ENCODE measurements at places on chromosomes 1 and 21.
A peak's percentile ranks its signal among the peaks of the same experiment; 100 is the strongest.

DNA sequence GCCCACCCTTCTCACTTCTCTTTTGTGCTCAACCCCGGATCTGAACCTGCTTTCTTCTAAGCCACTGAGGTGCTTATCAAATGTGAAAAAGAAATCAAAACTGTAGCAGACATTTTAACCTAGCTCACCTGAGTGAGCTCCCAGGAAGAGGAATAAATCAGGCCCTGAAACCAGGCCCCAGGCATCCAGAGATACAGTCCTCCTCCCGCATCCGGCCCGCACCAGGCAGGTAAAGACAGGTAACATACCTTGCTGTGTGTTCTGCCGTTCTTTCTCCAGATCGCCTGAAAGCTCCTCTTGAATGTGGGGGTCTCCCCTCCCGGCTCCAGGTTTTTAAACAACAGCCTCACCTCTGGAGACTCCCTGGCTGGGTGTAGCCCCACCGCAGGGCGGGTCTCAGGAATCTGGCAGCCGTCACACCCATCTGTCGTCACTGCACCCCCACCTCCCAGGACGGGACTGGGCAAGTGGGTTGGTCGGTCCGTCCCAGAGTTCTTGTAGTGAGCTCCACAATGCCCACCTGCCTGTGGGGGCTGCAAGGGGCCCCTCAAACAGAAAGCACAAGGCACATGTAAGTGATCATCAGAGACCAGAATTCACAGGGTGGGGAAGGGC lies at the start of gene LAMB3:
LAMB3 (minus strand) TSS at position 305 of the 615 bp plus-strand sequence. CDS start 1,481 bp downstream, outside the sequence.
- DNase-seq = no peak

- DNase-seq = no peak
Measured at GRCh38 chr1:170296642-170297041, 150.9 kb downstream of the NTMT2 start.

GRCh38 chr21:17585875-17586450 lies 26.7 kb downstream of the BTG3 start:
- DNase-seq = peak; percentile 43

DNA sequence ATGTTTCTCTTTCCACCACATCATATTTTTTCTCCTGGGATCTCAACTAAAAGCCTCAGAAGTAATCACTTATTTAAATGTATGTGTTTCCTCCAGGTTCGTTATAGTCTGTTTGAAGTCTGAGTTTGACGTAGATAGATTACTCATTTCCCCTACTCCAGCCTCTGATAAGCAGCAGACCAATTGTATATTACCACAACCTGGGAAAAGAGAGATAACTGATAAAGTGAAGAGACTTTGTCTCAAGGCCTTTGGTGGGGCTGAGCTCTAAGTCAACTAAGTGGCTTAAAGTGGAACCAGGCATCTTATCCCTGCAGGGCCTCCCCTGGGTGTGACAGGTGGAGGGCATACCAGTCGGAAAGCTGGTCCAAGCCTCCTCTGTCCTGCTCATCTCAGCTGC lies 34.9 kb upstream of the CACNA1E start:
- no peak for DNase-seq

GRCh38 chr1:53180226-53180625 lies 16.4 kb upstream of the CPT2 start:
- no peak for DNase-seq

DNA sequence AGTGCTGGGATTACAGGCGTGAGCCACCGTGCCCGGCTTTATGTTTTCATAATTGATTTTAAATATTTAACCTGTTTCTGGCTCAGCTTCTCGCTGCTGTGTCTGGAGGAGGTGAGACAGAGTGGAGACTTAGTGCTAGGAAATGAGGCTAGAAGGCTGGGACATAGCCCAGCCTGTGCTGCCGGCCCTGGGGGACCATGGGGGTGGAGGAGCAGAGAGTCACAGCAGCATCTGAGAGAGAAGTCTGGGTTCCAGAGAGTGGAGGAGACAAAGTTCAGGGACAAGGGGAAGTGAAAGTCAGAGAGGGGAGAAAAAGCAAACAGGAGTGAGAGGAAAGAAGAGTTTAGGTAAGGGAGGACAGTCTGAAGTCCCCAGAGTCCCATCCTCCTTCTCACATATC lies 71.9 kb downstream of the LHX9 start:
- no peak for DNase-seq

- no peak for DNase-seq
Measured at GRCh38 chr21:33249331-33250002, 16.7 kb upstream of the IL10RB start.

- DNase-seq = no peak
Measured at GRCh38 chr1:226094451-226094850, 31.9 kb downstream of the H3-3A start.

- DNase-seq = no peak
Measured at GRCh38 chr1:152577168-152577567, 3.1 kb downstream of the LCE3D start.

GRCh38 chr1:70220015-70220414 lies 1.2 kb upstream of the SRSF11 start:
- DNase-seq = no peak

GRCh38 chr1:247317702-247318101 lies 14.0 kb downstream of the ZNF496 start:
- DNase-seq = no peak

GRCh38 chr1:11328444-11328843 lies 55.4 kb downstream of the UBIAD1 start:
- DNase-seq = no peak

- no peak for DNase-seq
Measured at GRCh38 chr1:209629621-209630382, 22.4 kb downstream of the LAMB3 start.

GRCh38 chr1:204520834-204521709 lies 4.9 kb downstream of the MDM4 start:
- no peak for DNase-seq

GRCh38 chr1:81115422-81115821 lies 685.3 kb upstream of the ADGRL2 start:
- DNase-seq = no peak

All from NCI-H1417 treated with DMSO at 0.1 percent for 48 hours (cell line).